CD14-positive monocyte (primary cell): ENCODE measurements at places on chromosomes 3 and 15. TPM values are rescaled to one million over a fixed set of nuclear protein-coding genes. Genes with fewer than 3 reads are reported as not detected.

C2CD4A gene
- polyA plus RNA-seq: not detected

PRR23E gene
- polyA plus RNA-seq: not detected

GAP43 gene
- polyA plus RNA-seq: not detected

DNA sequence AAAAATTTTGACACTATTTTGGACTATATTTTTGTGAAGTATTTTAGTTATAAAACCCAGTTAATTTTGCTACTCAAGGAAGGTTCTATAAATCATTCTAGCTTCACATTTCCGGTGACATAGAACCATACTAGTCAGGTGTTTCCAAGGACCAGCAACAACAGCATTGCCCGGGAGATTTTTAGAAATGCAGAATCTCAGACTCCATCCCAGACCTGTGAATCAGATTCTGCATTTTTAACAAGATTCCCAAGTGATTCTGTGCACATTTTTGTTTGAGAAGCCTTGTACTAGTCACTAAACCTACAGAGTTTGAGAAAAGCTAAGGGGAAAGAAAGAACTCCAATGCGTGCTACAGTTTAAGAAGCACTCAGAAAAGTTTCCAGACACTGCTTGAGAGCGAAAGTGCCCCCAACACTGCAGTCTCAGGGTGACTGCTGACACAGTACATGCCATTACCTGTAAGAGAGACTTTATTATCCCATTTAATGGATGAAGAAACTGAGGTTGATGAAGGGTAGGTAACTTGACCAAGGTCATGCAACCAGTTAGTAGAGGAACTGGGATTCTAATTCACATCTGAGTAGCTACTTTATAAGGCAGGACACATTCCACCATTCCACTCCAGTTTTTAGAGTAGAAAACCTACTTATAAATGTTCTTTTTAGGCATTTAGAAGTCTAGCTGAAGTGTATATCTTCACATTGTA, 49.7 kb upstream of the USP3 start:
- no peaks in the 10 kb centered on the region for H3K27me3 ChIP-seq
- peaks cover 20% of the 10 kb centered on the region for H3K4me1 ChIP-seq
- no peaks in the 10 kb centered on the region for H3K36me3 ChIP-seq

GRCh38 chr3:98982351-98982750, 80.9 kb upstream of the DCBLD2 start:
- no peaks in the 10 kb centered on the region for H3K36me3 ChIP-seq
- H3K27ac ChIP-seq: no peak overlapping the region
- H3K27me3 ChIP-seq: no peaks in the 10 kb centered on the region
- no peak overlapping the region for H3K4me3 ChIP-seq
- DNase-seq: no peak
- no peaks in the 10 kb centered on the region for H3K4me1 ChIP-seq

MOBP gene
- polyA plus RNA-seq: not detected

CEP152 gene
- polyA plus RNA-seq: 3.8 TPM

STARD5 gene
- polyA plus RNA-seq: 2.5 TPM

GRCh38 chr3:14166877-14167603, 11.4 kb downstream of the XPC start:
- H3K4me3 ChIP-seq: no peak overlapping the region
- H3K4me1 ChIP-seq: peaks cover 4% of the 10 kb centered on the region
- H3K27ac ChIP-seq: no peak overlapping the region
- H3K27me3 ChIP-seq: no peaks in the 10 kb centered on the region
- no peak for DNase-seq

GRCh38 chr15:27219636-27220035, 248.7 kb downstream of the GABRG3 start:
- H3K4me3 ChIP-seq: no peak overlapping the region
- H3K27me3 ChIP-seq: no peaks in the 10 kb centered on the region
- no peak for DNase-seq
- no peaks in the 10 kb centered on the region for H3K36me3 ChIP-seq
